Osteoblast (primary cell): ENCODE measurements at places on chromosomes 11 and 22. TPM values are rescaled to one million over a fixed set of nuclear protein-coding genes. Genes with fewer than 3 reads are reported as not detected.
A peak's percentile ranks its signal among the peaks of the same experiment; 100 is the strongest.

GRCh38 chr22:29907753-29908515 lies 25.0 kb downstream of the MTMR3 start:
- DNase-seq = peak; percentile 52
- no peak overlapping the region for H3K4me3 ChIP-seq
- peak overlapping the region; percentile 46 for H3K27ac ChIP-seq

GRCh38 chr22:43299736-43300135 lies 43.4 kb downstream of the SCUBE1 start:
- peak; percentile 84 for DNase-seq
- H3K27me3 ChIP-seq = peaks cover 9% of the 10 kb centered on the region
- no peaks in the 10 kb centered on the region for H3K36me3 ChIP-seq
- H3K4me1 ChIP-seq = peaks cover 3% of the 10 kb centered on the region
- H3K27ac ChIP-seq = no peak overlapping the region
- no peak overlapping the region for H3K4me3 ChIP-seq

DNA sequence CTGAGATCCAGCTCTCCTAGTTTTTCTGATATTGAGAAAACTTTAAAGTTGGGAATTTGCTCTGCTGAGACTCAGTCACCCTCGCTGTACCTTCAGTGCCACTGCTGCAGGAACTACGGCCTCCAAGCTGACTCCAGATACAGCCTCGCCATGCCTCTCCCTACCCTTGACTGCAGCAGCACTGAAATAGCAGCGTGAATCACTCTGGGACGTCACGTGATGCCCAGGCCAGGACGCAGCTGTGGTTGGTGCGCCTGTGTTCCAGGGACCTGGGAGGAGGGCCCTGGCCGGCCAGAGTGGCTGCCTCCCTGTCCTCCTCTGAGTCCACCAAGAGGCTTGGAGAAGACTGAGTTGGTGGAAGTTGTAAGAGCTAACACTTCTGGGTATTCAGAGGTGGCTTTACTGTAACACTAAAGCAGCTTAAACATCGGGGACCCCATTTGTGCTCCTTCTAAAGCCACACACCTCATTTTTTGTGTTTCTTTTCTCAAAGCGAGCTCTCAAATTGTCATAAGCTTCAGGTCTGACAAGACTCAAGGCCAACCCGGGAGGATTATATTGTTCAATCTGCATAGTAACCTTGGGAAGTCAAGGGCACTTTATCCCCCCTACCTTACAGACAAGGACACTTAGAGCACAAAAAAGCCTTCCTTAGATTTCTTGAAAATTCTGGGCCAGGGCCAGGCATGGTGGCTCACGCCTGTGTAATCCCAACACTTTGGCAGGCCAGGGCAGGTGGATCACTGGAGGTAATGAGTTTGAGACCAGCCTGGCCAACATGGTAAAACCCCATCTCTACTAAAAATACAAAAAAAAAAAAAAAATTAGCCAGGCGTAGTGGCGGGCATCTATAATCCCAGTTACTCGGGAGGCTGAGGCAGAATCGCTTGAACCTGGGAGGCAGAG lies 4.2 kb upstream of the STIP1 start:
- H3K27ac ChIP-seq = peak overlapping the region; percentile 26
- H3K27me3 ChIP-seq = no peaks in the 10 kb centered on the region
- DNase-seq = peak; percentile 99
- H3K4me1 ChIP-seq = peaks cover 35% of the 10 kb centered on the region

DNA sequence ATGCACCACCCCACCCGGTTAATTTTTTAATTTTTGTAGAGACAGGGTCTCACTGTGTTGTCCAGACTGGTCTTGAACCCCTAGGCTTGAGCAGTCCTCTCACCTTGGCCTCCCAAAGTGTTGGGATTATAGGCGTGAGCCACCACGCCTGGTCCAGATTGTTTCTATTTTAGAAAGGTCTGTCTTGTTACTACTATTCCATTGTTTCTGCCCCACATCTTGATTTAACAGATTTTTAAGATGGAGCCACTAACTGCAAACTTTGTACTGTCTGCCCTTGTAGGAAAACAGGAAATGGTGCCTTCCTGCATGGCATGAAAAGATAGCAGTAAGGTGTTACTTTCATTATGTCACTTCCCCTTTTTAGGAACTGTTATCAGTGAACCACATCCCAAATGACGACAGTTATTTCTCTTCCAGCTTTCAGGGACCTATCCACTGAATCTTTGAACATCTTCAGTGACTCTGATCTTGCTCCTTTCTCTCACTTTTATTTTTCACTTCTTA lies 23.2 kb downstream of the TAF1D start:
- no peaks in the 10 kb centered on the region for H3K4me1 ChIP-seq
- H3K27ac ChIP-seq = no peak overlapping the region
- peaks cover 18% of the 10 kb centered on the region for H3K36me3 ChIP-seq
- H3K4me3 ChIP-seq = no peak overlapping the region
- DNase-seq = no peak
- H3K27me3 ChIP-seq = no peaks in the 10 kb centered on the region

Gene SULT4A1
- under 0.01 TPM in 1 of 2 replicates, not detected in the other for total RNA-seq

DNA sequence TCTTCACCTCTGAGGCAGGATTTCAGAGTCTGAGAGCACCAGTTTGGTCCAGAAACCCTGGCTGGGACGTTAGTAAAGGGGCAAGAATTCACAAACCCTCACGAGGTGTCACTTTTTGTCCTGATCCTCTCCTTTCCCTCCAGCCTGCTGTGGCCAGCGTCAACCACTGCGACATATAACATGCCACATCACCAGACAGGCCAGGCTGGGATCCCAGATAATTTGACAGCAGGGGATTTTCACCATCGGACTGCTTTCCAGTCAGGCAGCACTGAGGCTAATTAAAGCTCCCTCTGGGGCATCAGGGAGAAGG lies 36.8 kb upstream of the RBFOX2 start:
- DNase-seq = no peak
- peaks cover 10% of the 10 kb centered on the region for H3K4me1 ChIP-seq
- H3K27me3 ChIP-seq = no peaks in the 10 kb centered on the region
- peak overlapping the region; percentile 83 for H3K27ac ChIP-seq
- no peaks in the 10 kb centered on the region for H3K36me3 ChIP-seq

DNA sequence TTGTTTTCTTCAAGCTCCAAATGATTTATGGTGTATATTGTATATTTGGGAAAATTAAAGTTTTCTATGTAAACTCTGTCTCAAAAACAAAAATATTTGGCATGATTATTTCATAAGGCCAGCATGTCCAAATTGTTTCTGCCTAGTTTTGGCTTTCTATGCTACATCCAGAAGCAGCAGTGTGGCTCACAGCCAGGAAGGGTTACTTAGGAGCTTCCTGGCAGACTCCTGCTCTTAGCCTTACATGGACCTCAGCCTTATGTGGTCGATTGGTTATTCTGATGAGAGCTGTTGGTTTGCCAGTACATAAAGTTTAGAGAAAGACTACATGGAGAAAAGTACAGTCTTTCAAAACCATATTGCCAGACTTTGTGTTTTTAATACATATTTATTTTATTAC lies 297.7 kb upstream of the FAT3 start:
- H3K4me1 ChIP-seq = no peaks in the 10 kb centered on the region
- H3K4me3 ChIP-seq = no peak overlapping the region

- no peaks in the 10 kb centered on the region for H3K27me3 ChIP-seq
- H3K4me1 ChIP-seq = no peaks in the 10 kb centered on the region
- H3K36me3 ChIP-seq = no peaks in the 10 kb centered on the region
- no peak for DNase-seq
- H3K4me3 ChIP-seq = no peak overlapping the region
Observed at GRCh38 chr11:5767056-5767455, 13.0 kb downstream of the OR52N4 start.

- H3K27me3 ChIP-seq = no peaks in the 10 kb centered on the region
- DNase-seq = no peak
- H3K4me1 ChIP-seq = peaks cover 36% of the 10 kb centered on the region
- peak within 1 kb of the TSS; percentile 92 for H3K27ac ChIP-seq
Observed at GRCh38 chr11:101916422-101916821, at the start of gene ANGPTL5. Gene ANGPTL5, minus strand, starts transcription at chr11:101916522. Its CDS starts 8,613 bp downstream, at chr11:101907909.

GRCh38 chr22:44355716-44356070 lies 42.9 kb upstream of the SHISAL1 start:
- H3K36me3 ChIP-seq = no peaks in the 10 kb centered on the region
- no peak for DNase-seq
- H3K27ac ChIP-seq = no peak overlapping the region
- H3K27me3 ChIP-seq = peaks cover 2% of the 10 kb centered on the region
- peaks cover 28% of the 10 kb centered on the region for H3K4me1 ChIP-seq

GRCh38 chr11:122937983-122938382 lies 43.7 kb downstream of the BSX start:
- H3K36me3 ChIP-seq = no peaks in the 10 kb centered on the region
- H3K27me3 ChIP-seq = no peaks in the 10 kb centered on the region
- no peak overlapping the region for H3K27ac ChIP-seq
- no peaks in the 10 kb centered on the region for H3K4me1 ChIP-seq

GRCh38 chr11:123616505-123617198 lies 37.8 kb downstream of the SCN3B start:
- peak overlapping the region; percentile 31 for H3K27ac ChIP-seq
- no peak overlapping the region for H3K4me3 ChIP-seq
- no peaks in the 10 kb centered on the region for H3K27me3 ChIP-seq
- H3K36me3 ChIP-seq = peaks cover 60% of the 10 kb centered on the region
- peak; percentile 94 for DNase-seq

GRCh38 chr22:43580271-43580750 lies 168.5 kb downstream of the MPPED1 start:
- H3K4me3 ChIP-seq = no peak overlapping the region
- no peaks in the 10 kb centered on the region for H3K36me3 ChIP-seq
- H3K4me1 ChIP-seq = no peaks in the 10 kb centered on the region
- H3K27ac ChIP-seq = no peak overlapping the region
- no peaks in the 10 kb centered on the region for H3K27me3 ChIP-seq

Gene YAP1
- 156 and 174 TPM in 2 replicates for total RNA-seq

Gene INS
- total RNA-seq = not detected in 2 replicates

DNA sequence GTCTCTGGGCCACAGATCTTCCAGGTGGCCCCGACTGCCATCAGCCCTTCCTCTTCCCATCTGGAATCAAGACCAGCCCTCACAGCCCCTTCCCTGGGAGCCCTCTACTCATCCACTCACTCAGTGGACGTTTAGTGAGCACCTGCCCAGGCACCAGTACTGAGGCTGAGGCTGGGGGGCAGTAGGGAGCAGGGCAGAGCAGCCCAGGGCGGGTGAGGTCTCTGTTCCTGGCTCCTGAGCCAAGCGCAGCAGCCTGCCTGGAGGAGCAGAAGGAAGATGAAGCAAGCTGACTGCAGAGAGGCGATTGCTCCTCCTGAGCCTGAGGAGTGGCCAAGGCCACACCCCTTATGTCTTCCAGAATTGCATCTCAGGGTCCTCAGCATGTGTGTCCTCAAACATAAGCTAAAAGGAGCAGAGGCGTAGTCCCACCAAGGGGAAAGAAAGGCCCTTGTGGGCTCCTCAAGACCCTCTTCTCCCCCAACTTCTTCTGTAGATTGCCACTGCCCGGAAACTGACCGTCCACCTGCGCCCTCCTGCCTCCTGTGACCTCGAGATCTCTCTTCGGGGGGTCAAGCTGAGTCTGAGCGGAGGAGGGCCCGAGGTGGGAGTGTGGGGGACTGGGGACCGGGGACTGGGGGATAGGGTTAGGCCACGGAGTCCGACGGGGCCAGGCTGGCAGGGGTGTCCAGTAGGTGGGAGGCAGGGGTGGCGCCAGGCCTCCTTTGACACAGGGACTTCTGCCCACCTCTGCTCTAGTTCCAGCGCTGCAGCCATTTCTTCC lies 5.8 kb downstream of the MAPK8IP2 start:
- H3K4me3 ChIP-seq = no peak overlapping the region
- DNase-seq = peak; percentile 88
- no peak overlapping the region for H3K27ac ChIP-seq
- no peaks in the 10 kb centered on the region for H3K36me3 ChIP-seq
- H3K27me3 ChIP-seq = peaks cover 23% of the 10 kb centered on the region

- peaks cover 25% of the 10 kb centered on the region for H3K4me1 ChIP-seq
- H3K27me3 ChIP-seq = no peaks in the 10 kb centered on the region
- no peak for DNase-seq
- H3K4me3 ChIP-seq = peak overlapping the region; percentile 93
- no peaks in the 10 kb centered on the region for H3K36me3 ChIP-seq
- peak overlapping the region; percentile 95 for H3K27ac ChIP-seq
Observed at GRCh38 chr11:96390488-96390792, 627 bp downstream of the JRKL start.

DNA sequence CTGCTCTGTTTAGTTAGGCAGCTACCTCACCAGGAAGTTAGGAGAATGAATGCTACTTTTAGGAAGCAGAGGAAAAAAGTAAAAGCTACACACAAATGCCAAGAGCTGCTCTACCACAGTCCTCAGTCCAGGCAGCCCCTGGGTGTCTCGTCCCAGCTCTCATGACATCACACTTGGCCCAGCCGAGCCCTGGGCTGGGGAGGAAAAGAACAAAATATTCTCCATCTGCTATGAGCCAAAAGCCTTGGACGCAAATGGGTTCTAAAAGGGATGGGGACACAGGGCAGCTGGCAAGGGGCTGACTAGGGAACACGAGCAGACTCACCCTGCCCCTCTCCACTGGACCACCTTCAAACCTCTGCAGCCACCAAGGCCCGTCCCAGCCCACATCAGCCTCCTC lies 26.1 kb downstream of the TMEM184B start:
- H3K4me3 ChIP-seq = no peak overlapping the region
- no peak overlapping the region for H3K27ac ChIP-seq
- peaks cover 41% of the 10 kb centered on the region for H3K36me3 ChIP-seq
- H3K27me3 ChIP-seq = no peaks in the 10 kb centered on the region
- DNase-seq = peak; percentile 44

- H3K27ac ChIP-seq = no peak overlapping the region
- no peaks in the 10 kb centered on the region for H3K27me3 ChIP-seq
- DNase-seq = no peak
- H3K4me1 ChIP-seq = no peaks in the 10 kb centered on the region
- H3K4me3 ChIP-seq = no peak overlapping the region
Observed at GRCh38 chr11:59283825-59284772, 71.4 kb upstream of the MPEG1 start.

Gene GUCY1A2
- total RNA-seq = under 0.01 and 0.29 TPM in 2 replicates

DNA sequence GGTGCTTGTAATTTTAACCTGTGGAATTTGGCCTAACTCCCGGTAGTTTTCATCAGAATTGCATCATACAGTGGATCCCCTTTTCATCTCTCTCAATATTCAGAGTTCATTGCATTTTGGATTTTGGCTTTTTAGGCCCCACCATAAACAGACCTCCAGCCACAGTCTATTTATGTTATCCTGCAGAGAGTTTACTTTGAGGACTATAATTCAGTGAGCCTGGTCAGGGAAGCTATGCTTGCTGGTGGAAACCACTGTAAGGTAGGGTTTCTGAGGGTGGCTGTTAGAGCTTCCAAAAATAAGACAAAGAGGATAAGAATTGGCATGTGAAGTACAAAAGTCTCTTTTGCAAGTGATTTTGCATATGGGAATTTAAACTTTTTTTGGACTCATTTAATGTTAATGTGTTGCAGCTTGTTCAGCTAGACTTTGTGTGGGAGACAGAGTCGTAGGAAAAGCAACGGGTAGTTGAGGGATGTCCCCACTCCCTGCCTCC lies 34.8 kb upstream of the DDI1 start:
- no peaks in the 10 kb centered on the region for H3K27me3 ChIP-seq
- H3K27ac ChIP-seq = no peak overlapping the region
- no peak overlapping the region for H3K4me3 ChIP-seq
- peaks cover 25% of the 10 kb centered on the region for H3K4me1 ChIP-seq
- no peaks in the 10 kb centered on the region for H3K36me3 ChIP-seq
- no peak for DNase-seq

- peaks cover 14% of the 10 kb centered on the region for H3K4me1 ChIP-seq
- no peak overlapping the region for H3K27ac ChIP-seq
- peaks cover 32% of the 10 kb centered on the region for H3K27me3 ChIP-seq
- peak; percentile 65 for DNase-seq
- H3K36me3 ChIP-seq = no peaks in the 10 kb centered on the region
Observed at GRCh38 chr11:59175091-59175501, 3.2 kb downstream of the DTX4 start.
